NCI-H1930 (cell line): ENCODE measurements at places on chromosomes 16 and 17.

DNA sequence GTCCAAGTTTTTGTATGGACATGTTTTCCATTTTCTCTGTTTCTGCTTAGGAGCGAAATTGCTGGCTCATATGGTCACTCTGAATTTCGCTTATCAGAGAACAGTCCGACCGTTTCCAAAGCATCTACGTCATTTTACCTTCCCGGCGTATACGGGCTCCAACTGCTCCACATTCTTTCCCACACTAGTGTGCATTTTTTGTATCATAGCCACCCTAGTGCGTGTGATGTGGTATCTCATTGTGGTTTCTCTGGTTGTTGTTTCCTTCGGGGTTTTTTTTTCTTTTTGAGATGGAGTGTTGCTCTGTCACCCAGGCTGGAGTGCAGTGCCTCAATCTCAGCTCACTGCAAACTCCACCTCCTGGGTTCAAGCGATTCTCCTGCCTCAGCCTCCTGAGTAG, 31.0 kb upstream of the BHLHA9 start:
- DNase-seq: no peak

DNA sequence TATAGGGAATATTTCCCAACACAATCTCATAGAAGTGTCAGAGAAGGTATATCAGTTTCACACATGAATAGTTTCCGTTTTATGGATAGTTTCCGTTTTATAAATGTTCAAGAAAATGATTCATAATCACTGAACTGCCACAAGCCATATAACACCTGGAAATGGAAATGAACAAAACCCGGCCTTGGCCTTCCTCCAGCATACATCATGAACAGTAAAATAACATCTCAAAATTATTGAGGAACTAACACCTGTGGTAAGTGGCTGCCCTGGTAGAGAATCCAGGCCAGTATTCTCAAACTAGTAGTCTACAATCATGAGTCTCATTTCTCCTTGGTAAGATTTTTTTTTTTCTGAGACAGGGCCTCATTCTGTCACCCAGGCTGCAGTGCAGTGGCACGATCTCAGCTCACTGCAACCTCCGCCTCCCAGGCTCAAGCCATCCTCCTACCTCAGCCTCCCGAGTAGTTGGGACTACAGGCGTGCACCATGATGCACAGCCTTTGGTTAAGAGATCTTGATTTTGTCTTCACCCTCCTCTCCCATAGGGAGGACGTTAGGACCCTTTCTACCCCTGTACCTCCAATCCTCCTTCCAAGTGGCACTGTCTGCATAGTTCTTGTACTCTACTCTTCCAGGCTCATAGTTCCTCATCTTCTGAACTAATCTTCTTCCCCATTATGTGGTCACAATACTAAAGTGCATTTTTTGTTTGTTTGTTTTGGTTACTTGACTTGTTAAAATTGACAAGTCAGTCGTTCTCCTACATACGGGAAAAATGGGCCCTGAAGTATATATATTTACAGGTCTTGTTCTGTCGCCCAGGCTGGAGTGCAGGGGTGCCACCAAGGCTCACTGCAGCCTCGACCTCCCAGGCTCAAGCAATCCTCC, 15.0 kb upstream of the RGS9 start:
- DNase-seq: no peak

GRCh38 chr17:6679241-6679640, 27.7 kb downstream of the C17orf100 start:
- no peak for DNase-seq

- no peak for DNase-seq
Measured at GRCh38 chr16:66245072-66245471, 121.4 kb upstream of the CDH5 start.

DNA sequence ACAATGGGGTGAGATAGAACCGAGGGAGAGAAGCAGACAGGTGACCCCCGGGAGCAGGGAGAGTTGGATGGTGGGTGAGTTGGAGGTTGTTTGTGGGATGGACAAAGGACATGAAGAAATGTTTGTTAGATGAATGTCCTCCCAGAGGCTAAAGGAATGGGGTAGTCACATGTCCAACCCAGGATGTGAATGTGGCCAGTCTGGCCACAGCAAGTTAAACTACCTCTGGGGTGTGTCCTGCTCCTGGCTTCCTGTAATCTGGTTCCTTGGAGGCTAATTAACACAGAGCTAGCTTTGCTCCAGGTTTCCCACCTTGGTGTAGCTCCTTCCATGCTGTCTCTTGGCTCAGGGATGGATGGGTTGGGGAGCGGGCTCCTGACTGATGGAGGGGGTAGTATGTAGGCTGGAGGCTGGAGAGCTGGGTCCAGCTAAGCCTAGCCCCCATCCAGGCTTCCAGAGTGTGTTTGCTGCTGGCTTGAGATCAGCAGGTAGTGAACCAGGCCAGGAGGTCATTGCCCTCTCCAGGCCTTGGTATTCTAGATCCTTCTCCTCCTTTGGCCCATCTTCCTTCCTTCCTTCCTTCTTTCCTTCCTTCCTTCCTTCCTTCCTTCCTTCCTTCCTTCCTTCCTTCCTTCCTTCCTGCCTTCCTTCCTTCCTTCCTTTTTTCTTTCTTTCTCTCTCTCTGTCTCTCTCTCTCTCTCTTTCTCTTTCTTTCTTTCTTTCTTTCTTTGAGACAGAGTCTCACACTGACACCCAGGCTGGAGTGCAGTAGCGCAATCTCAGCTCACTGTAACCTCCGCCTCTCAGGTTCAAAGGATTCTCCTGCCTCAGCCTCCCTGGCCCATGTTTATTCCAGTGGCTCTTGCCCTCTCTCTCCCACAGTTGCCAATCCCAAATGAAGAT, 28.0 kb upstream of the UBE2G1 start:
- no peak for DNase-seq

DNA sequence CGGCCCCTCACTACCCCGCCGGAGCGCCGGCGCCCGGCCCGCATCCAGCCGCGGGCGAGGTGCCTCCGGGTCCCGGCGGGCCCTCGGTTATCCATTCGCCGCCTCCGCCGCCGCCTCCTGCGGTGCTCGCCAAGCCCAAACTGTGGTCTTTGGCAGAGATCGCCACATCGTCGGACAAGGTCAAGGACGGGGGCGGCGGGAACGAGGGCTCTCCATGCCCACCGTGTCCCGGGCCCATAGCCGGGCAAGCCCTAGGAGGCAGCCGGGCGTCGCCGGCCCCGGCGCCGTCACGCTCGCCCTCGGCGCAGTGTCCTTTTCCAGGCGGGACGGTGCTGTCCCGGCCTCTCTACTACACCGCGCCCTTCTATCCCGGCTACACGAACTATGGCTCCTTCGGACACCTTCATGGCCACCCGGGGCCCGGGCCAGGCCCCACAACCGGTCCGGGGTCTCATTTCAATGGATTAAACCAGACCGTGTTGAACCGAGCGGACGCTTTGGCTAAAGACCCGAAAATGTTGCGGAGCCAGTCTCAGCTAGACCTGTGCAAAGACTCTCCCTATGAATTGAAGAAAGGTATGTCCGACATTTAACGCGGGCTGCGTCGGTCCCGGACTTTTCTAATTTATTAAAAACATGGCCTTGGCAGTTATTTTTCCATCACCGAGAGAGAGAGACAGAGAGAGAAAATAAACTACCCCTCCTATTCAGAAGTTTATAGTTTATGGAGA, 2.8 kb downstream of the IRX5 start:
- no peak for DNase-seq

DNA sequence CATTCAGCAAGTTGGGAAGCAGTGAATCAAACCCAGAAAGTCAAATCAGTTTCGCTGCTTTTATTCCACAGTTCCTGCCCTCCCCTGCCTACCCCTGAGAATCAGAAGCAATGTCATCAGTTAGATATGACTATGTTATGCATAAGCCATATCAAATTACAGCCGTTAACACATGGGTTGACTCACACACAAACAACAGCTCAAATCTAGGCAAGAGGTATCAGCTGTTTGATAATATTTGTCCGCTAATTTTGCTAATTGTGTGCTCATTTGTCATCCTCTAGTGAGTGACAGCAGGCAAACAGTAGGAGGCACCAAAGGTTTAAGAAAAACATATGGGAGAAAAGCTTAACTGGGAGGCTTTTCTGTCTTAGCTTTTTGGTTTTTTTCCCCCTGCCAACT, 327.4 kb upstream of the CCL2 start:
- DNase-seq: no peak

DNA sequence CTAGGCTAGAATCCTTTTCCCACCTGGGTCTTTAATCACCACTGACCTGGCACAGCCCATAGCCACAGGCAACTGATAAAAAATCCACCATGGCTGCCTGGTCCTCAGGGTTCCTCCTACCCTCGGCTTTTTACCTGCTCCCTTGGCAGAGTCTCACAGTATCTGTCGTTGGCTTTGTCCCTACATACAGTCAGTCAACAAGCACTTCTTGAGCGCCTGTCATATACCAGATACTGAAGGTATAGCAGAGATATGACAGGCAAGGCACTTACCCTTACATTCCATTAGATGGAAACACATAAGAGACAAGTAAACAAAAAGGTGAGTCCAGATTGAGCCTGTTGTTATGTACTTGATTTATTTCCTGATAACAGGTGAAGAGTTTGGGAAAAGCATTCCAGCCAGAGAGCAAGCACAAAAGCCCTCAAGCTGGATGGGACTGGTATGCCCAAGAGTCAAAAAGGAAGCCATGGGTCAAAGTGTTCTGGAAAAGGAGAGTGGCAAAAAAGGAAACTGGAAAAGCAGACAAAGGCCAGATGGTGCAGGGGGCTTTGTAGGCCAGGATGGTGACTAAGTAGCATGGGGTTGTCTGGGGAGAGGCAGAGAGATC, 247.0 kb downstream of the CHD9NB start:
- no peak for DNase-seq

DNA sequence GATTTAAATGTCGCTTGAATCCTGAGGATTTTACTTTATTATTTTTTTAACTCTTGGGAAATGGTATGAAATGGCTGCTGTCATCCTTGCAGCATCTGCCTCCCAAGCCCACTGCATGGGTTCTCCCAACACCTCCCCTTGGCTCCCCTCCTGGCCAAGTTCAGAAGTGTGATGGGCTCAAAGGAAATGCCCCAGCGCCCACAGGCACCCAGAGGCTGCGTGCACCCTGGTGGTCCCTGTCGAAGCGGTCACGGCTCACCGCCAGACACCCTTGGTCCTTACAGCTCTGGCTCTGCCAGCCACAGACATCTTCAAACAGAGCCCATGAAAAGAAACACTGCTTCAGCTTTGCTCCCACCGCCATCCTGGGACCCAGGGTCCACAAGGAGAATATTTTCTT, 334.7 kb downstream of the SOX9 start:
- no peak for DNase-seq

GRCh38 chr17:12592941-12593340, 72.7 kb upstream of the MYOCD start:
- DNase-seq: no peak

- no peak for DNase-seq
Measured at GRCh38 chr17:39822051-39822451, 42.1 kb downstream of the IKZF3 start.

- no peak for DNase-seq
Measured at GRCh38 chr17:13323990-13324389, 277.7 kb downstream of the HS3ST3A1 start.

- DNase-seq: no peak
Measured at GRCh38 chr16:55703003-55704001, 47.5 kb downstream of the SLC6A2 start.

DNA sequence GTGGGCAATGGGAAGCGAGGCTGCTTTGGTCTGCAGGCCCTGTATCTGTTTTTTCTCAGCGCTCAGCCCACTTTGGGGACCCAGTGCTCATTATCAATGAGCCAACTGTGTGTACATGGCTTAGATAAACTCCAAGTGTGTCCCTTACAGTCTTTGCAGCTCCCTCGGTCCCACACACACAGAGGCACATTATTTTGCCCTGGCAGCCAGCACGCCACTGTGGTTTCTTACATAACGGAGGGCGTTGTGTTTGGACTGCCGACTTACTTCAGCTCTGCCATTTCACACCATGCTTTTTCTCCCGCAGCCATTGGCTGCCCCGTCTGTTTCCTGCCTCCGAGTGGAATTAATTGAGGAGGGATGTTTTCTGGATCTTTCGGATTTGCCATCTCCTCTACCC, 56.5 kb upstream of the CLEC18A start:
- DNase-seq: no peak

DNA sequence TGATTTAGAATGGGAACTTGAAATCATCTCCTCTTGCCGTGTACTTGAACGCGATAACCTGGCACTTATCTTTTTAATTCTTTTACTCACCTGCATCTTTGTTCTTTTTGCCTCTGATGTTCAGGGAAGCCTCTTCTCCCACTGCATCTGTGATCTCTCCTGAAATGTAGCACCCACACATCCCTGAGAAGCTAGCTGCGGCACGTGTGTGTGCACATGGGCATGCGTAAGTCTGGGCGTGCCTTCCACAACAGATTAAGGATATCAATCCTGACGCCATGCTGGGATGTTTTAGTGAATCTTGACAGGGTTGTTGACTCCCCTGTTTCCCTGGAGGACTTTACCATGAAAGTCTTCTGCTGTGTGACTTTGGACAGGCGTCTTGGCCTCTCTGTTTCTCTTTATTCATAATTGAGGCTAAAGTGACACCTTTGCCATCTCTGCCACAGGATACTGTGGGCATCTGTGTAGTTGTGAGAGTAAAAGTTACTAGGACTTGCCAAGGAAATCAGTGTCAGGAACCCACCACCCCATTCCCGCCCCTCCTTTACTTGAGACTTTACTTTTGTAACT, 20.5 kb downstream of the IL4R start:
- no peak for DNase-seq

GRCh38 chr16:35639233-35640205, 2180.1 kb downstream of the TP53TG3F start:
- no peak for DNase-seq

- no peak for DNase-seq
Measured at GRCh38 chr17:2635675-2636074, 42.2 kb downstream of the PAFAH1B1 start.

- no peak for DNase-seq
Measured at GRCh38 chr16:67632415-67633172, 12.3 kb upstream of the CARMIL2 start.
